HTR-8/SVneo (cell line): ENCODE measurements at places on chromosomes 3 and 15.
A peak's percentile ranks its signal among the peaks of the same experiment; 100 is the strongest.

- DNase-seq: no peak
These were observed 369.6 kb upstream of the ATP10A start for GRCh38 chr15:26232691-26233090.

- DNase-seq: no peak
These were observed 84.8 kb upstream of the MLF1 start for GRCh38 chr3:158486200-158486599.

- no peak for DNase-seq
These were observed 8.6 kb downstream of the ZNF445 start for GRCh38 chr3:44468572-44469520.

DNA sequence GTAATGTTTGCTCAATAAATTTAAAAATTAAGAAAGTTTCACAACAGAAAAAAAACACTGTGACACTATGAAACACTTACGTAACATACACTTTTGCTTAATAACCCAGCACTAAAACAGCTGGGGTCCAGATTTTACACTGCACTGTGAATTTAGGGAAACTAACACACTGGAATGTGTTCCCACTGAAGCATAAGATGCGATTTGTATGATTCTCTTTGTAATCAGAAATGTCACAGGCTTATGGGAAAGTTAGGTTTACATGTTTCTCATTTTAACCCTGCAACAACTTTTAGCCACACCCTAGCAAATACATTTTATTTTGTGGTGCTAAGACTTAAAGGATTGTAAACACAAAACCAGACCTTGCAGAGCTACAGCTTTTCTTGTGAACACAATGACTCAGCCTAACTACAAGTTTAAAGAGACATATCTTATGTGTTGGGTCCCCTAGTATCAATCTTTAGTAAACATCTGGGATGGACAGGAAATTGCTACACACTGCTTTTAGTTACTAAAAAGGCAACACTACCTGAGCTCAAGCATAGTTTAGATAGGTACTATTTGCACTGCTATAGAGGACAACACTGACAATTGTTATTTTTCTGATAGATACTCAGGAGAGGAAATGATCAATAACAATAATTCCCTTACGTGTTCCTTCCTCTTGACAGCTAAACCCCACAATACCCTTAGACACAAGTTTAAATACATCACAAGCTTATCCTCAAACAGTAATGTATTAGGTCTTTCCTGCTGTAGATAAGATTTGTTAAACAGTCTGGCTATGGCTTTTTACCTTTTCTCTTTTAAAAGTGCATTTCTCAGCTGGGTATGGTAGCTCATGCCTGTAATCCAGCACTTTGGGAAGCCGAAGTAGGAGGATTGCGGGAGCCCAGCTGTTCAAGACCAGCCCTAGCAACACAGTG is 3.8 kb downstream of the PLD1 start:
- DNase-seq: no peak

- DNase-seq: peak; percentile 41
These were observed 14.7 kb downstream of the PPARG start for GRCh38 chr3:12303534-12303933.

DNA sequence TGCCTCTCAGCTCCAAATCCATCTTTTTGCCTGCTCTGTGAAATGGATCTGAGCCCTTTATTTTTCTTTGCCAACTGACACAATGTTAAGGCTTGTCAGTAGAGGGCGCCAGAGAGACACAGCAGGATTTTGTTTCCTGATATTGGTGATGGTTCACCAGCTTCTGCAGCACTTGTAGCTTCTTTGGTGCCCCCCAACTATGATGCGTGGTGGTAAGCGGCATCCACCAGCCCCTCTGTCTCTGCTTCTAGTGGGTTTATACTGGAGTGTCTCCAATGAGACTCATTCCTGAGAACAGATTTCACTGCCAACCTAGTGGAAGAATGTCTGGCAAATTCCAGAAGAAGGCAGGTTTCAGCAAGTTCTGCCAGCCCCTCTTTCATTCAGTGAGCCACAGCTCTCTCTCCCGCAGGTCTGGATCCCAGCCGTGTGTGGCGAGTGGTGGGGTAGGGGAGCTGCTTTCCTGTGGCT is 471.9 kb upstream of the FRG2C start:
- peak; percentile 1 for DNase-seq
